ENCODE measurements at places on chromosomes 1 and 21.

DNA sequence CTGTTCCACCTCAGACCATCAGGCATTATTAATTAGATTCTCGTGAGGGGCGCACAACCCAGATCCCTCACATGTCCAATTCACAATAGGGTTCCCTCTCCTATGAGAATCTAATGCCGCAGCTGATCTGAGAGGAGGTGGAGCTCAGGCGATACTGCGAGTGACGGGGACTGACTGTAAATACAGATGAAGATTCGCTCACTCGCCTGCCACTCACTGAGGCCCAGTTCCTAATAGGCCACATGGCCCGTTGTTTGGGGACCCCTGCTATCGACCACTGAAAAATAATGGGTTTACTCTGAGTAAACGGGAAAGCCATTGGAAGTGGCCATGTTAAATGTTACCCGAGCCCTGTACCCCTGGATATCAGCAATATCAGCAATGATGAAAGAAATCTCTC lies 65.9 kb downstream of the GRIK1 start:
- DNase-seq: no peak

DNA sequence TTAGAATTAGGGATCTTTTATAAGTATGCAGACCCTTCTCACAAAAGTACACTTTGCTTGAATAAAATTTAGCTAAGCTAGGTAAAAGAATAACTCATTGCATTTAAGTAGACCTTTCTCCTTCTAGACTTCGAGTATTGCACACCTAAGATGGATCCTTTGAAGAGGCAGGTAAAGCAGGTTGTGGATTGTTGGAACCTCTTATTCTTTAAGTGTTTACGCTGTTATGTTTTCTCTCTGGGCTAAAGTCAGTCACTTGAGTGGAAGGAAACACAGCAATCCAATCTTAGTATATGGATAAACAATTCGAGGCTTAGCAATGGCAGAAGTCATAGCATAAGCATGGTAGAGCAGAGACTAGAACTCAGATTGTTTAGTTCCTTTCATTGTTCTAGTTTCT lies 11.4 kb downstream of the MAGI3 start:
- no peak for DNase-seq

DNA sequence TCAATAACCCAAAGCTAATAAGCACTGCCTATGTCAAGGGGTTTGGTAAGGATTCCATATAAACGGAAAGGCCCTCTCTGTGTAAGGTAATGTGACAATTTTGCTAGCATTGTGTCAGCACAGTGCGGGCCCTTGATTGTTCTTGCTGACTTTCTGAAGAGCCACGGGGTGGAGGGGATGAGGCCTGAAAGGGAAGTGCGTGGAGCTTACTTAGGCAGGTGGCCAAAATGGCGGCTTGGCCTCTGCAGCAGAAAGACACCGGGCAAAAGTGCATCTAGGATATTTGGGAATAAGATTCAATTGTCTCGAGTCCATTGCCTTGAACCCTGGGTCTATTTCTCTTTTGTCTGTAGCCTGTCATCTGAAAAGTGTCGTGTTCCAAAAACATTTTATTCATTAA lies 114.3 kb downstream of the TGFB2 start:
- DNase-seq: no peak

- DNase-seq: peak; percentile 64
Observed at GRCh38 chr1:202968895-202969295, 1.8 kb upstream of the CYB5R1 start.

- DNase-seq: no peak
Observed at GRCh38 chr1:175742790-175743459, 470 bp downstream of the TNR start.

- DNase-seq: no peak
Observed at GRCh38 chr1:56339093-56339492, 240.3 kb downstream of the PLPP3 start.
